Pulmonary artery endothelial cell (primary cell): ENCODE measurements at places on chromosomes 16 and 17. TPM values are rescaled to one million over a fixed set of nuclear protein-coding genes. Genes with fewer than 3 reads are reported as not detected.

The AOC3 gene
- 0.04 TPM in 1 of 2 replicates, not detected in the other for total RNA-seq

- no peak for DNase-seq
These were observed 742 bp upstream of the SLC9A5 start for GRCh38 chr16:67248073-67248400.

DNA sequence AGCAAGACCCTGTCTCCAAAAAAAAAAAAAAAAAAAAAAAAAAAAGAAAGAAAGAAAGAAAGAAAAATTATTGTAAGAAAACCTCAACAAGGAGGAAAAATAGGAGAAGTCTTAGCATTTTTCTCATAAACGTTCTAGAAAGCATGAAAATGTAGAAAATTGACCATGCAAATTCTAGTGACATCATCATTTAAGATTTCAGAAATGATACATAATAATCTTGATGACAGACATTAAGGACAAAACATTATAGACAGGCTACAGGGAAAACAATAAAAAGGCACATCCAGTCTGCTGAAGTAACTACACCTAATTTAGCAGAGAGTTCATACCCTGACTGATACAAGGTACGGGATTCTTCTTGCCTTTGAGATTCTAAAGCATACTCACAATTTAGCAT is 21.9 kb downstream of the MED13 start:
- DNase-seq: no peak

GRCh38 chr17:71845337-71845736 is 275.5 kb upstream of the SOX9 start:
- DNase-seq: no peak

DNA sequence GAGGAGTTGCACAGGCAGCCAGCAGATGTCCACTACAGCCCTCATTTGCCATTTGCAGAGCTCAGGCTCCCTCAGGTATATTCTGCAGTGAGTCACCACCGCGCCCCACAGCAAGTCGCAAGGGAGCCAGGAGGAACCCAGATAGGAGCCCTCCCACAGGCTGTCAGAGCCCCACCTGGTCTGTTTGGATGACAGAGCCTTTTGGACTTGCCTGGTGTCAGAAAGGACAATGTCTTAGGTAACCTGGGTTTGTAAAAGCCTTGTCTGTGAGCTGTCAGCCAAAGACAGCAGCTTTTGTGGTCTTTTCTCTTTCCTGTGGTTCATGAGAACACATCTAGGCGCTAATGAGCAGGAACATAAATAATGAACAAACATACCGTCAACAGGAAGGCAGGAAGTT is 70.9 kb downstream of the GNAO1 start:
- no peak for DNase-seq

The IRX5 gene
- total RNA-seq: 0.99 and 1.9 TPM in 2 replicates

The CA7 gene
- not detected in 2 replicates for total RNA-seq

GRCh38 chr17:65121916-65122806 is 15.0 kb upstream of the RGS9 start:
- DNase-seq: no peak

GRCh38 chr16:14301169-14302030 is 230.3 kb downstream of the MRTFB start:
- no peak for DNase-seq

The CD300A gene
- not detected in 2 replicates for total RNA-seq

GRCh38 chr17:47692137-47692894 is 1.6 kb upstream of the TBKBP1 start:
- no peak for DNase-seq

DNA sequence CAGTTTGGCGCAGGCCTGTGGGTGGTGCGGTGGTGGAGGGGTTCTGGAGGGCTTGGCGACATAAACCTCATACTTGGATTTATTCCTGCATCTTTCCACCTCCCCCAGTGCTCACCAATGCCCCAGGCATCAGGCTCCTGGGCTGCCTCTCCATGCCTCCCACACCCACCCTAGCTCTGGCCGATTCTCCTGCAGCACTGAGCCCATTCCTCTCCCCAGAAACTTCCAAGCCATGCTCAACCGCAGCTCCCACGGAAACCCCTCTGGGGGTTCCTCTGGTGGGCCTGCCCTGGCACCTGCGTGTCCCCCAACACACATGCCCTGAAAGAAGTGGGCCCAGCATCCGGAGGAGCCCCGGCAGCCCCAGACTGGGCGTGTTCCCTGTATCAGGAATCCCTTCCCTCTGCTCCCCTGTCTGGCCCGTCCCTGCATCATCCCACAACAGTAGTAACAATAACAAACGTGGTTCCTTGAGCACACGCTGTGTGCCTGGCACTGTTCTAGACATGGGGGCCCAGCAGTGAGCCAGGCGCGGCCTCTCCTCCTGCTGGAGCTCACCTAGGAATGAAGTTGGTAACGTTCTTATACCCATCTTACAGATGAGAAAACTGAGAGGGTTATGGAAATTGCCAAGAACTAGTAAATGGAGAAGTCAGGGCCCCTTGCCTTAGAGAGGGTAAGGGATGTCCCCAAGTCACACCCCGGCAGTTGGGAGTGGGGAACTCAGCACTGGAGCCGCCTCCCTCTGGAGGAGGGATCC is 2.3 kb downstream of the PRSS21 start:
- no peak for DNase-seq

- DNase-seq: no peak
These were observed 34.9 kb downstream of the CMC2 start for GRCh38 chr16:80971819-80972218.

The MYH3 gene
- 0.07 and 0.71 TPM in 2 replicates for total RNA-seq

DNA sequence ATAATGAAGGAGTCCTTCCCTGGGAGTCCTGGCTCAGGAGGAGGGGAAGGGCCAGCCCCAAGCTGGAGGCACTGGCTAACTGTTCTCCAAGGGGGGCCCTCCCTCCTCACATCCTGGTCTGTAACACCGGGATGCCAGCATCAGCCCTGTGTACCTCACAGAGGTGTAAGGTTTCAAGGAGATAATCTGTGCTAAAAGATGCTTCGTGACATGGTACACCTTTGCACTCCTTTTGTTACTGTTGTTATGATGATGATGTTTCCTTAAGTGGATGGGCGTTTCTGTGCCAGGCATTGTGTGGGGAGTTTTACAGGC is 236.7 kb upstream of the TNRC6C start:
- DNase-seq: no peak

GRCh38 chr17:14306596-14306995 is 5.7 kb downstream of the HS3ST3B1 start:
- DNase-seq: no peak

GRCh38 chr16:54878301-54878700 is 52.4 kb upstream of the IRX5 start:
- DNase-seq: no peak

DNA sequence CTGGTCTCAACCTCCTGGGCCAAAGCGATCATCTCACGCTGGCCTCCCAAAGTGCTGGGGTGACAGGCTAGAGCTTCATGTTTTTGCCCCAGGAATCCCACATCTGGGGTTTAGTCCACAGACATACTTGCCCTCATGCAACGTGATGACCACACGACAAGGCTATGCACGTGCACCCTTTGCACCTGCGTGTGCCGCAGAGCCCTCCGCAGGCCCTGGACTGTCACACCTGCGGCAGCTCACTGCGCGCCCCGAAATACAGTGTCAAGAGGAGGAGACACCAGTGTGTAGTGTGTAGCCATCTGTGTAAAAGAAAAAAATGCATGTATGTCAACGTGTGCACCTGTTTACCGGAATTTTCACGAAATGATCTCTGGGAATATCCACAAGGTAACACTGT is 3.5 kb upstream of the MYADML2 start:
- DNase-seq: no peak

DNA sequence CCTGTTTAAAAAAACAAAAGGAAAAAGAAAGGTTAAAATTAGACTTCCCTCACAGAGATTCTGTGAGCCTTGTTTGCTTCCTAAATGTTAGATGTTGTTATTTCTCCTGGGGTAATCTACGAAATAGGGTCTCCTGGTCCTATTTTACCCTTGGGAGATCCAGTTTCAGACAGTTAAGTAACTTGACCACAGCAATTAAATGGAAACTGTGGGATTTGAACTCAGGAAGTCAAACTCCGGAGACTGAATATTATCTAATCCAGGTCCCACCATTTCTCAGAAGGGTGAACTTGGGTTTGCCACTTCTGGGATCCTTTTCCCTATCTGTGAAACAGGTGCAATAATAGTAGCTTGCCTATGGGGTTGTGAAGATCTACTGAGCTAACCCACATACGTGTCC is 6.4 kb upstream of the TMC5 start:
- no peak for DNase-seq

The KRTAP2-1 gene
- total RNA-seq: not detected in 2 replicates

The PARD6A gene
- 5.5 and 6.1 TPM in 2 replicates for total RNA-seq

GRCh38 chr17:63356337-63356757 is 89.8 kb downstream of the CYB561 start:
- peak; percentile 10 for DNase-seq

GRCh38 chr16:54792811-54793210 is 137.9 kb upstream of the IRX5 start:
- DNase-seq: no peak

DNA sequence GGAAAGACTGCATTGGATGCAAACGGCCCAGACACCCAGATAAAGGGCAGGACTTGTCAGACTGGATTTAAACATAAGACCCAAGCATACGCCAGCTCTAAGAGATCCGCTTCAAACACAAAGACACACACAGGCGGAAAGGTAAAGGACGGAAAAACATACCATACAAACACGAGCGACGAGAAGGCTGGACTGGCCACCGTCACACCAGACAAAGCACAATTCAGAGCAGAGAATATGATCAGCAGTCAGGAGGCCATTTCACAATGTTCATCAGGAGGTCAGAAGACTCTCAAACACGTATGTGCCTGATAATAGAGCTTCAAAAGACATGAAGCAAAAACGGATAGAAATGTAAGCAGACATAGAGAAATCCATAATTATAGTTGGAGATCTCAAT is 84.9 kb upstream of the GNG13 start:
- no peak for DNase-seq

The RAB11FIP4 gene
- total RNA-seq: 0.07 TPM in 2 replicates

DNA sequence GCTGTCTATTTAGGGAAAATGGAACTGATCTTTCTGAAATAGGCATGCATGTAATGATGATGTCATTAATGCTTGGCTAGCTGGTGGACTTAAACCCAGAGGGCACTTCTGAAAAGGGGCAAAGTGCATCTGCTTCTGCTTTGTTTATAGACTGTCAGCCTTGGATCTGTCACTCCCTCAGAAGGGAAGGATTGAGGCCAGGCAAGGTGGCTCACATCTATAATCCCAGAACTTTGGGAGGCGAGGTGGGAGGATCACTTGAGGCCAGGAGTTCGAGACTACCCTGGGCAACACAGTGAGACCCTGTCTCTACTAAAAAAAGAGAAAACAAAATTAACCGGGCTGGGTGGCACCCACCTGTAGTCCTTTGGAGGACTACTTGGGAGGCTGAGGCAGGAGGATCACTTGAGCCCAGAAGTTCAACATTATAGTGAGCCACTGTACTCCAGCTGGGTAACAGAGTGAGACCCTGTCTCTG is 185.5 kb downstream of the WWOX start:
- no peak for DNase-seq

DNA sequence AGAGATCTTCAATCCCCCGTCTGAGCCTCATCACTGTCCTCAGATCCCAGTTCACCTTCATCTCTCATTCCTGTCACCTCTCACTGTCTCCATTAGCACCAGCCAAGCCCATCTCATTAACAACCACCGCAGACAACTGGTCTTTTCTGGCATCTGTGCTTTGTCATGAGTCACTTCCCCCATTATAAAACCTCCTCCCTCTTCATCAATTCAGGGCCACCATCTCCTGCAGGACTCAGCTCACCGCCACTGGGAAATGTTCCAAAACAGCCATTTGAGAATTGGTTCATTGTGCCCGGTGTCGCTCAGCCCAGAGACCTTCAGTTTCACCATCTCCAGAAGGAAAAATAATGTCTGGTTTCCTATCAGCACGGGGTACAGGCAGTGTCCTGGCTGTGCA is 56.9 kb upstream of the TEKT3 start:
- no peak for DNase-seq

The RECQL5 gene
- 12.0 and 20.2 TPM in 2 replicates for total RNA-seq
